Right renal pelvis (tissue), 4 donors: ENCODE measurements at places on chromosomes 2 and 18.

DNA sequence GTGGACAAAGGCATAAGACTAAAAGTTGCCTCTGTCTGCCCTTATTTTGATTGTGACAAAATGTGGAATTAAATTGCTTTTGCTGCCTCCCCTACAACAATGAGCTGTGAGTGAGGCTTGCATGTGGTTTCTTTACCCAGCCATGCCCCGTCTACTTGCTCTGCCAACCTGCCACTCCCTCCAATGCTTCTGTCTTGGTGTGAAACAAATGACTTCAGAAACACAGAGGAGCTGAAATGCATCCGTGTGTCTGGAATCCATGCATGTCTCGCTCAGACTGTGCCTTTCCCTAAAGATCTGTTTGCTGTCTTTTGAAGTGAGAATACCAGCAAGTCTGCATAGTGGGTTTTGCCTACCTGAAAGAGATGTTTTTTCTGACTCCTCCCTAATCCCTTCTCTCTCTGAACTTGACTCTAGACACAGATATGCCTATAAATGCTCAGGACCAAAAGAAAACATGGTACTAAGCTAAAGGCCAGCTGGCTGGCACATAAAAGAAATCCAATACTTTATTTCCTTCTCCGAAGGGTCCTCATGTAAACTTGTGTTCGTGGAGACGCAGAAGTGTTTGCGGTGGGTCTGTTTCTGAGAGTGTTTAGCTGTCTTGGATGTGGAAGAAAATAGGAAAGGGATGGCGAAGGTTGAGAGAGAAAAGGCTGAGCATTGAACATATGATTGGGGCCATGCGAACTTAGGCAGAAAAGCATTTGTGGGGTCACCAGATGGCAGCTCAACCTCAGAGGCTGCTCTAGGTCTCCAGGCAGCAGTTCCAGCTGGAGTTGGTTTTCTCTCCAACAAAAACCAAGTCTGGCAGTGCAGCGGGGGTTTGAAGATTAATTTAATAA is 120.5 kb downstream of the CCBE1 start:
- DNase-seq = no peak

- no peak for DNase-seq
Observed at GRCh38 chr2:208172125-208172524, 8.7 kb upstream of the CRYGA start.

- no peak for DNase-seq
Observed at GRCh38 chr2:109059474-109060165, 69.4 kb upstream of the SH3RF3 start.

DNA sequence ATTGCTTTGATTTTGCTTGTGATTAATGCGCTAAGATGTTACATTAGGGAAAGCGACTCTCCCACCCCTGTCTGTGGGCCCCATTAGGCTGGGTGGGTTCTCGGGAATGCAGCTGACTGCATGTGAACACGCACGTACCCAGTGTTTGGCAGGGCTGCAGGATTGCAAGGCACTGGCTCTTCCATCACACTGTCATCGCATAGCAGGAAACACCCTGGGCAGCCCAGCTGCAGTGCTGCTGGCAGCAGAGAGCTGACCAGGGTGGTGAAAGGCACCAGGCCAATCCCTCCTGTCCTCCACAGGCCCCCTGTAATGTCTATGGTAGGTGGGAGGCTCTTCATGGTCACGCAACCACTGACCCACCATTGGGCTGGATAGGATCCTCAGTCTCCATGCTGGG is 34.4 kb upstream of the FZD7 start:
- no peak for DNase-seq

DNA sequence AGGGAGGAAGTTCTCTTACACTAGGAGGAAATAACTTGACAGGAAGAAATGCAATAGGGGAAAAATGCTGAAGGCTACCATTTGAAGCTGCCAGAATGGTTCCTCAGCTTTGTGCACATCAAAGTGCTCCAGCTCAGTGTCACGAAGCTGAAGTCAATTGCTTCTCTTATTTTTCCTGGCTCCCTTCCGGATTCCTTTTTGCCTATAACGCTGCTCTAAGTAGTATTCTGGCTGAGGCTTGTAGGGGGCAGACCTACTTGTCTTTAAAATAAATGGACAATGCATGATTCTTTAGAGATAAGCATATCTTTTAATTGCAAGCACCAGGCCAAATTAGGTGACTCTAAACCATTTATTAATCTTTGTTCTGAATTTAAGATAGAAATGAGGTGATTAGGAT is 60.3 kb upstream of the SCN1A start:
- no peak for DNase-seq

GRCh38 chr2:103667335-103667884 is 905.6 kb downstream of the TMEM182 start:
- no peak for DNase-seq

GRCh38 chr18:13558124-13558523 is 168.2 kb downstream of the FAM210A start:
- no peak for DNase-seq

GRCh38 chr18:356778-357177 is 88.9 kb upstream of the THOC1 start:
- DNase-seq = no peak

DNA sequence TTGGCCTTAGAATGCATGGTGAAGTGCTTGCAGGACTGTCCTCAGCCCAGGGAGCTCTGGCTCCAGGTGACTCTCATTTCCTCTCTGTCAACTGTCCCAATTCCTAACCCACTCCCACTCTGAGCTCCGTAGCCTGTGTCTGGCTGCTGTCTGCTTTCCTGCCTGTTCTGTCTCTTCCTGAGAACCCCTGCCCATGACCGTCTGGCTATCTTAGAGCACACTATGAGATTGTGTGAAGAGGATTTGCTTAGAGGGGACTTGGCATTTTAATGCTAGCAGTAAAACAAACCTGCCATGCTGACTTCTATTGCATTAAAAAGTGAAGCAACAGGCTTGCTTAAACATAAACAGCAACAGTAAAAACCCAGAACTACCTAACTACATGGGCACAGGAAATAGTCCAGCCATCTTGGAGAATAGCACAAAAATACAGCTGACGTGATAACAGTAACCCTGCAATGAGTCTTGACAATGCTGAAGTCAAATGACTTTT is 234.7 kb downstream of the PRKCE start:
- no peak for DNase-seq

- DNase-seq = no peak
Observed at GRCh38 chr2:30778611-30779010, 28.6 kb downstream of the CAPN13 start.

DNA sequence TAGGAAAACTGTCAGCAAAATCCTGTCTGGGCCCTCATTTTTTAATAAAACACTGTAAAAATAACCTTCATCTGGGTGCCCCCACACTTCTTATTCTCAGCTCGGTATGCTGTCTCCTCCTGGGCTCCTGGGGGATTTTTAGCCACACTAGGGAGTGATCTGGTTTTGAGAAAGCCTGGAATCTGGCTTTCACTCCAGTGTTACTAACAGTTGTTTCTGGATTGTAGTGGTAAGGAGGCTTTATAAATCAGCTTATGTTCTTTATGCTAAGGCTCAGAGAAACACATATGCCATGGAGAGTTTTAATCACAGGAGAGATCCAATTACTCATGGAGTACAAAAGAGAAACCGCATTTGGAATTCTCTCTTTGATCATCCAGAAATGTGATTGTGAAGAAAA is 744.3 kb upstream of the SOX11 start:
- no peak for DNase-seq

- no peak for DNase-seq
Observed at GRCh38 chr2:226420646-226421045, 379.0 kb downstream of the IRS1 start.

DNA sequence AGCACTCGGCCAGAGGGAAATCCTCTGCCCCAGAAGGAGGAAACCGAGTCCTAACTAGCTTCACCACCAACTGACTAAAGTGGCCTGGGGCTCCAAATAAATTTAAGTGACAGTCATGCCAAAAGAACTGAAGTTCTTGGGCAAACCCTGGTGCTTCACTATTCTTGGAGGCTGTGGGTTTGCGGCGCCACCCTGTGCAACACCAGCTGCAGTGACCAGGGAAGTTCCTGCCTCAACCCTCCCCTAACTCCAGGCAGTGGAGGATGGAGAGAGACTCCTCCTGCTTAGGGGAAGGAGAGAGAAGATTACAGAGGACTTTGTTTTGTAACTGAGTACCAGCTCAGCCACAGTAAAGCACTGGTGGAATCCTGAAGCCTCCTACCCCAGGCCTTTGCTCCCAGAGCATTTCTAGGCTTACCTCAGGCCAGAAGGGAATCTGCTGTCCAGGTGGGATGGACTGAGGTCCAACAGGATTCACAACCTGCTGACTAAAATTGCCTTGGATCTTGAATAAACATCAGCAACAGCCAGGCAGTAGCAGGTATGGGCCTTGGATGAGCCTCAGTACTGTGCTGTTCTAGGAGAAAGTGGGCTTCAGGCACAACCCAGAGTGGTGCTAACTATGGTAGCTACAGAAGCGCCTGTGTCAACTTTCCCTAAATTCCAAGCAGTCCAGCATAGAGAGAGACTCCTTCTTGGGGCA is 29.4 kb upstream of the BMP10 start:
- no peak for DNase-seq

GRCh38 chr2:144914113-144914512 is 394.2 kb upstream of the ZEB2 start:
- DNase-seq = no peak

- peak; percentile 80 for DNase-seq
Observed at GRCh38 chr18:31206787-31207381, 44.2 kb upstream of the DSC1 start.

DNA sequence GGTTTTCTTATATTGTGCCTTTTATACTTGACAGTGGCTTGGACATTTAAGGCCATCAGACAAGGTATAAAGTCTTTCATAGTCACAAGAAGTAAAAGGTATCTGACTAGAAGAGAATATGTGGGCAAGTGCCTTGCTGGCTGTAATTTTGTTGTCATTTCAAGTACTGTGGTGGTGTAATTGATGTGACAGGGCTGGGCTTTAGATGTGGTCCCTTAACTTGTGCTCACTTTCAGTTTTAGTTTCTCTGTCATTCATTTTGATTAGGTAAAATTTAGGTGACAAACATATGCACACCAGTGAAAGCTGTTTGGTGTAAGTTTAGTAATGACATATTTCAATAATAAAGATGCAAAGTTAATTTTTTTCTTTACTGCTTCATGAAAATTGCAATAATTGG is 31.2 kb upstream of the TBR1 start:
- DNase-seq = no peak

DNA sequence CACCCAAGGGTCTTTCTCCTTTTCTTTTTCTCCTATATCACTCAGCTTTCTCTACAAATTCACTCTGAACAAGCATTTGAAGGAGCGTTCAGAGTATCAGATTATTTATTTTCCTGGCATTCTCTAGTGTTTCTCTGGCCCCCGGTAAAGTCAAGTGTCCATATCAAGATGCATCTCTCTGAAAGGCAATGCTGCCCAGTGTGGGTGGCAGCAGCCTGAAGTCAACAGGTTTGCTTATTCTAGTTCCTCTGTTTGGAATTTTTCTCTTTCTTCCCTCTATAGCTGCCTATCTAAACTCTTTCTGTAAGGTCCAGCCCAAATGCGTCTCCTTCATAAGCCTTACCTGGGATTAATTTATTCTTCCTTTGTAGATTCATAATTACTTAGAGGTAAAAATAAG is 526.2 kb upstream of the TNP1 start:
- no peak for DNase-seq

- DNase-seq = no peak
Observed at GRCh38 chr2:23835988-23836387, 90.9 kb downstream of the ATAD2B start.

DNA sequence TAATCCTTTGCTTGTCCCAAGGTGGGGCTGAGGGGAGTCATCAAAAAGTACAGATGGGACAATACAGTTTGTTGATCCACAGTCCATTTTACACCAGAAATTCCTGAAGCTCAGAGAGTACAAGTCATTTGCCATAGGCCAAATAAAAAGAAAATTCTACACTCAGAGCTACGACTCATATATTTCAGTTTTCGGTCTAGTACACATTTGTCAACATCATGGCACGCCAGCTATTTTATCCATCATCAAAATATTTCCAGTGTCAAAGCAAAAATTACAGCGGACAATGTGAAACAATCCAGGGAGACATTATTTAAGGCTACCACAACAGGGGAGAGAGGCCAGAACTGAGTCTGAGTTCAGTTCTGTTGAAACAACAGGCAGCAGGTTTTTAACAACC is 587.5 kb upstream of the DSEL start:
- no peak for DNase-seq

- DNase-seq = no peak
Observed at GRCh38 chr2:27069961-27070618, 1.4 kb downstream of the OST4 start.

GRCh38 chr2:24749069-24749691 is 44.0 kb downstream of the PTRHD1 start:
- DNase-seq = no peak
